Motor neuron (in vitro differentiated cells): ENCODE measurements at places on chromosomes 1 and 21. TPM values are rescaled to one million over a fixed set of nuclear protein-coding genes. Genes with fewer than 3 reads are reported as not detected.

Gene PCNX2
- total RNA-seq, result 40.8 and 45.5 TPM in 2 replicates

Gene AKNAD1
- 1.2 and 2.0 TPM in 2 replicates for total RNA-seq

Gene PAQR6
- total RNA-seq, result 8.6 and 12.3 TPM in 2 replicates

Gene TNFAIP8L2
- 0.25 and 0.43 TPM in 2 replicates for total RNA-seq

Gene S100B
- 0.81 and 1.2 TPM in 2 replicates for total RNA-seq

Gene TRIM17
- 81.9 and 171 TPM in 2 replicates for total RNA-seq

Gene KCNK1
- 0.09 TPM in 1 of 2 replicates, not detected in the other for total RNA-seq

Gene HLX
- total RNA-seq, result 0.19 and 0.22 TPM in 2 replicates

Gene CD52
- total RNA-seq, result 0.49 TPM in 1 of 2 replicates, not detected in the other

Gene LAD1
- 0.09 and 0.21 TPM in 2 replicates for total RNA-seq

Gene FCGR2B
- total RNA-seq, result 0.18 and 1.8 TPM in 2 replicates

Gene C1orf94
- 0.19 and 0.34 TPM in 2 replicates for total RNA-seq

Gene SLC35F3
- total RNA-seq, result not detected in 2 replicates

Gene FAM163A
- 0.67 and 0.71 TPM in 2 replicates for total RNA-seq

Gene BACE2
- total RNA-seq, result 3.0 and 3.5 TPM in 2 replicates

Gene RNF186
- total RNA-seq, result not detected in 2 replicates

Gene GJA8
- 0.53 and 0.77 TPM in 2 replicates for total RNA-seq

Gene FMOD
- 16.1 and 16.4 TPM in 2 replicates for total RNA-seq

Gene KAZN
- 16.2 and 17.4 TPM in 2 replicates for total RNA-seq

Gene POLR3C
- total RNA-seq, result 23.7 and 29.7 TPM in 2 replicates
